ENCODE measurements at places on chromosomes 4 and X.

GRCh38 chr4:85514783-85515182 lies 39.8 kb downstream of the ARHGAP24 start:
- DNase-seq = no peak

- no peak for DNase-seq
These were observed 243.2 kb downstream of the FBXO8 start for GRCh38 chr4:174040287-174040686.

- DNase-seq = peak; percentile 63
These were observed 34.7 kb downstream of the FRMPD3 start for GRCh38 chrX:107484002-107484726.

- no peak for DNase-seq
These were observed 107.3 kb downstream of the JADE1 start for GRCh38 chr4:128916832-128917231.

- no peak for DNase-seq
These were observed 175.5 kb downstream of the NLGN4X start for GRCh38 chrX:6053141-6053540.

DNA sequence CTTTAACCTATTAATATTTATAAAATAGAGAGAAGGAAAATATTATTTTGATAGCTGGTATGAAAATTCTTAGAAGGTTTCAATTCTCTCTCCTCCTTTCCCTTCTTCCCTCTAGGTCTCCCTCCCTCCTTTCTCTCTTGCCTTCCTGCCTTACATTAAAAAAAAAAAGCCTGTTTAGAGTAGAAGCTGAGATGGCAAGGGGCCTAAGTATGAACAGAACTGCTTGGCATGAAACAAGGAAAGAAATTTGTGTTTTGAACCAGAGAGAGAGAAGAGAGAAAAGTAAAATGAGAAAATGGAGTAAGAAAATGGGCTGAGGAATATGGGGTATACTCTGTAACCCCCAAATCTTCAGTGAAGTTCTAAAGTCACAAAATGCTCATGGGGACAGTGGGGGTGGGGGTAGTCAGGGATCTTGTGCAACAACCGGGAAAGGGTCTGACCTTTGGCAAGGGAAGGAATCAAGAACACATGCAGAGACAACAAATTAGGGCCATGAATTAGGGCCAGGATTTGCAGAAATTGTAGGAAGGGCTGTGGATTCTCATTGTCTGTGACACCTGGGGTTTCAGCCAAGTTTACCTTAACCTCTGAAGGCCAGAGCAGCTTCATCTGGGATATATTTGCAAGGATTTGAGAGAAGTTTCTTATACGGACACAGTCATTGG lies 30.6 kb downstream of the SUPT20HL2 start:
- no peak for DNase-seq

- DNase-seq = no peak
These were observed 10.3 kb downstream of the SPP1 start for GRCh38 chr4:87985887-87986200.

DNA sequence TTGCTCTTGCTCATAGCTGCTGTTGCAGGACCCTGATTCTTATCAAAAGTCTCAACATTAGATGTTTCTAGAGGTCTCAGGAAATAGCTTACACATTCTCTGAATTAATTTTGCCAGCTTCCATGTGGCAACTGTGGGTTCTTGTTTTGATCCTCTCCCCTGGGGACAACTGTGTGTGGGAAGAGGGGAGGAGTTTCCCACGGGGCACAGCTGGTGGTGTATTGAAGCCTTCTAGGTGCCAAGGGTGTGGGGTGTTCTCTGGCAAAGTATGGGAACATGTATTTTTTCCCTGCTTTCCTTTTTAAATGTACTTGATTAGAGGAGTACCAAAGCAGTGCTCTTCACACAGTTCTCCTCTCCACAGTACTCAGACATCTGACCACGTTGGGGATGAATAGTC lies 212.7 kb downstream of the RPA4 start:
- no peak for DNase-seq

DNA sequence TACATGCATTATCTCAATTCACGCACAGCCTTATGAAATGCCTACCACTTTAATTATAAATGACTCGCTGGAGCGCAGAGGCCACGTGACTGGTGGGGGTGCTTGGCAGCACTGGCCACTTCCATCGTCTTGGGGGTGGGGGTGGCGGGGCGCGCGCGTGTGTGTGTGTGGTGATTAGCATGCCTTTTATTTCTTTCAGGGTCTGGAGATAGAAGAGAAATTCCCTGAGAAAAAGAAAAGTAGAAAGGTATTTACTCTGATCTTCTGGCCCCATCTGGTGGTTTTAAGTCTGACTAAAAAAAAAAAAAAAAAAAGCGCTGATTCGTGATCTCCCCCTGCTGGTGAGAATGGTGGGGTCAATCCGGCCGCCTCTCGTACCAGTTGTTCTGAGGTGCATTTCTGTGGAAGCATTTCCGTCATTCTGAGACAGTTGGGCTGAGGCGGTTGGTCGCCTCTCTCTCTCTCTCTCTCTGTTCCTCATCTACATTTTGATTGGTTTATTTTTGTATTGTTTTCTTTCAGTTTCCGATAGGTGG lies at the start of gene CCNB3:
Gene CCNB3 (plus strand): TSS at position 402 of the 536 bp plus-strand sequence. CDS start 80,399 bp downstream, outside the sequence.
- peak; percentile 76 for DNase-seq

DNA sequence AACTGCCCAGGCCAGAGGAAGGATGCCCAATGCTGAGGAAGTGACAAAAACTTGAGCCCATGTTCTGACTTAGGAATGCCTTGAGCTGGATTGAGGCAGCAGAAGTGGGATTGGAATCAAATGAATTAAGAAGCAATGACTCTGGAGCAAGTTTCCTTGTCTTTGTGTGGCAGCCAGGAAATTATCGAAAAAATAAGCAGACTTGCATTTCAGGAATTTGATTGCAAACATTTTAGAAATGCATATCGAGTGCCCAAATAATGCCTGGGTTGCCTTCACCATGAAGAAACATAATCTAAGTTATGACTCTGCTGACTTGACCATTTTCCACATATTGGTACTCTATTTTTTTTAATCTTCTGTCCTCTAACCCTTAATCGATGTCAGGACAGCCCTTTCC lies 9.5 kb downstream of the CYTL1 start:
- no peak for DNase-seq

DNA sequence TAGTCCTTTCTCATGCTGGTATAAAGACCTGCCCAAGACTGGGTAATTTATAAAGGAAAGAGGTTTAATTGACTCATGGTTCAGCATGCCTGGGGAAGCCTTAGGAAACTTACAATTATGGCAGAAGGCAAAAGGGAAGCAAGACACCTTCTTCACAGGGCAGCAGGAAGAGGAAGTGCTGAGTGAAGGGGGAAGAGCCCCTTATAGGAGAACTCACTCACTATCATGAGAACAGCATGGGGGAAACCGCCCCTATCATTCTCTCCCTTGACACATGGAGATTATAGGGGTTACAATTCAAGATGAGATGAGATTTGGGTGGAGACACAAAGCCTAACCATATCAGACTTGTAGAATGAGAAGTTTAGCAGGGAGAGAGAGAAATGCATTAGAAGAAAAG lies 373.3 kb upstream of the DIAPH2 start:
- DNase-seq = no peak

DNA sequence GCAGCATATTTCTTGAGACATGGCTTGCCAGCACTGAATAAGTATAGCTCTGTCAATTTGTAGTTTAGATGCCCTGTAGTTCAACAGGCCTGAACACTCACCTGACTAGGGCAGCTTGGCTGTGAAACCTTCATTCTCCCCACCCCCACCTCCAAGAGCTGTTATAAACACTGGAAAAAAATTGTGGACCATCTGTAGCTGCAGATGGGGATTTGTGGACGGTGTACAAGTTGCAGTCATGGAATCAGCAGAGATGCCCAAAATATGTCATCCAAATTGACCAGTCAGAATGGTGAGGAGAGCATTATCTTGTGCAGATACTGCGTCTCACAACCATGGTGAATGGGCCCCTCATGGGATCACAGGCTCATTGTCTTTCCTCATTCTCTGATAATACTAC lies 76.2 kb upstream of the PAQR3 start:
- DNase-seq = no peak

- DNase-seq = no peak
These were observed 156.4 kb upstream of the PCDH18 start for GRCh38 chr4:137688651-137689050.

DNA sequence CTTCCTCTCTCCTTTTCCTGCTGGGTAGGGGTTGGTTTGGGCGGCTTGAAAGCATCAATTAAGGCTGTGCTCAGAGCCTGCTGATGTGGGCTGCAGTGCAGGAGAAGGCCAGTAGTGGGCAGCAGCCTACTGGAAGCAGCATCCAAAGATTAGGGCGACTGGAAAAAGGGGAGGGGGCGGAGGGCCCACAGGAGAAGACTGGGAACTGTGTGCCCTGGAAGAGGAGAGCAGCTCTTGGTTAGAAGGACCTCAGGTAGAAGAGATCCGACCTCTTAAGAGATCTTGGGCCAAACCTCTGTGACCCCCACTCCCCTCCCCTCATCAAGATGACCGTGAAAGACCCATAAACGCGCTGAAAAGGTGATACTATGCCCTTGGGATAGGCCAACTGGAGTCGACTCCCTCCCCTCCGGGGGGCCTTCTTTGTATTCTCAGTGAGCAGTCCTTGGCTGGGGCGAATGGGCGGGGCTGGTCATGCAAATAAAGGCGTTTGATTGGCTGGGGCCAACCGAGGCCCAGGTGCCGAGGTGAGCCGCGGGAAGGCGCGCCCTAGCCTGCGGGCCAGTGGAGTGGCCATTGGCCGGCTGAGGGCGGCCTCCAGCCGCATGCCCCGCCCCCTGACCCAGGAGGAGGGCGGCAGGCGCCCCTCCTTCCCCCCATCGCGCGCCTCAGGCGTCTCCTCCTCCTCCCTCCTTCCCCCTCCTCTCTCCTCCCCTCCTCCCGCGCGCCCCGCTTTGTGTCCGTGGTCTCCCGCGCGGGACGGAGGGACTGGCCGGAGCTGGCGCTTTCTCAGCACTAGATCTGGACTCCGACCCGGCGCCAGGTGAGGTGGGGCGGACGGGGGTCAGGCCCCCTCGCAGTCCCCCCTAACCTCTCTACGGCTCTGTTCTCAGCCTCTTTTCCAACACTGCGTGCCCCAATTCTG lies 10.1 kb downstream of the DLG3 start:
- DNase-seq = peak; percentile 93

Measured in SK-N-DZ (cell line).